ENCODE measurements at places on chromosomes 6 and 20. TPM values are rescaled to one million over a fixed set of nuclear protein-coding genes. Genes with fewer than 3 reads are reported as not detected.

DNA sequence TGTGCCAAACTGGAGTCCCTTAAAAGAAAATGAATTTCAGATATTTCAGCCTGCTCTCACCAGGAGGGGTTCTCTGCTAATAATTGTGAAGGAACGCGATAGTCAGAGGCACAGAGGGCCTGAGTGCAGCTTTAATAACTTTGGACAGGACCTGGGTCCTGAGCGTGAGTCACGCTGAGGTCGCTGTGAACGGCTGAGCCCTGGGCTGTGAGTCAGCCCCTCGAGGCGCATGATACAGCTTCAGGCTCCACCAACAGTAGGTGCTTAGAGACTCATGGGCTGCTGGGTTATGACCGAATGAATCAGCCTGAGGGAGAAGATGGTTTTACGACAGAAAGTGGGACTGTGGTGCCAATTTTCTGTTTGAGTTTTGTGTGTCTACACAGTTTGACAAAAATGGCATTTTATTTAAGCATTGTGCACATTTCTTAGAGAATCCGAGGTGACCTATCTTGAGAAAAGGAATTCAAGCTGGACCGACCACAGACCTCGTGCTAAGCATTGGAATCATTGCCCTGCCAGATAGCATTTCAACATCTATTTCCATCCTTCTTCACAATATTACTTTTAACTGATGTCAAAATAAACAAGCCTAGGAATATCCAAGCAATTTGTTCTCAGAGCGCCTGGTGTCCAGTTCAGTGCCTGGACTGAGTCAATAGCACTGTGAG, 183.0 kb downstream of the THBS2 start:
- no peak for DNase-seq

GRCh38 chr20:8156235-8157079, 24.4 kb downstream of the PLCB1 start:
- no peak for DNase-seq

Gene PLA2G7
- total RNA-seq = not detected

GRCh38 chr6:142356201-142356883, 54.5 kb downstream of the ADGRG6 start:
- DNase-seq = no peak

DNA sequence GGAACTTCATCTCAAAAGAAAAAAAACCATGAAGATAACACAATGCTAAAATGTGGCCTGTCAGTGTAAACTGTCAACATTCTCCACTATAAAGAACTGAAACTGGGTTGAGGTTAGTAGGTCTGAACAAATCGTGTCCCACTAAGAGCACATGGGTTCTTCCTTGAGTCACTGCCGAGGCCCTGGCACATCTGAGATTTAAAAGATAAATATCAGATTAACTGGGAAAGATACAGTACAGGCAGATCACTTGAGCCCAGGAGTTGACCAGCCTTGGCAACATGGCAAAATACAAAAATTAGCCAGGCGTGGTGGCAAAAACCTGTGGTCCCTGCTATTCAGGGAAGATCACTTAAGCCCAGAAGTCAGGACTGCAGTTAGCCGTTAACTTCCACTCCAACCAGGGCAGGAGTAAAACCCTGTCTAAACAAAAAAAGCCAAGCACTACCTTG, 5.6 kb downstream of the EEF1A1 start:
- no peak for DNase-seq

DNA sequence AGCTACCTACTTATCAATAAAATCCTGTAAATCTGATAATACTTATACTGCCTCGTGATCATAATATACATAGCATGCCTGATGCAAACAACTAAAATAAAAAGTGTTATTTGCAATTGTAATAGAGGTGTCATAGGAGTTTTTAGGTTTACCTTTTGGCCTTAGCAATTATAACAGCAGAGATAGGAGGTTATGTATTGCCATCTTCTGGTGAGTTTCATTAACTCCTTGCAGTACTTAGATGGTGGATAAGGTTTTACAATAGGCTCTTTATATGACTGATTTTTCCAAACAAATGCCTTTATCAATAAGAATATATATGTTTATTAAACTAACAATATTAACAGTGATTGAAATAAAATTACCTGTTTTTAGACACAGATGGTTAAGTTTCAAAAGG, 27.8 kb upstream of the MYCT1 start:
- no peak for DNase-seq

Gene RNASET2
- total RNA-seq = 53.4 TPM

Gene HACE1
- 19.2 TPM for total RNA-seq

GRCh38 chr20:54061101-54061881, 9.1 kb downstream of the BCAS1 start:
- DNase-seq = no peak

- DNase-seq = no peak
These were observed 28.4 kb downstream of the ZNF217 start for GRCh38 chr20:53565254-53565653.

Gene MDFI
- total RNA-seq = not detected
